Vein endothelial cell (primary cell): ENCODE measurements at places on chromosomes 6 and 20. TPM values are rescaled to one million over a fixed set of nuclear protein-coding genes. Genes with fewer than 3 reads are reported as not detected.

Gene LBP
- under 0.01 TPM in 1 of 2 replicates, not detected in the other for total RNA-seq

Gene RPP21
- 22.4 and 34.3 TPM in 2 replicates for total RNA-seq

Gene PACSIN1
- not detected in 2 replicates for total RNA-seq

Gene PRICKLE4
- 2.8 and 6.2 TPM in 2 replicates for total RNA-seq

Gene GMDS
- total RNA-seq, result 13.9 and 14.4 TPM in 2 replicates

Gene C4B
- total RNA-seq, result 0.33 and 0.76 TPM in 2 replicates

Gene SGK2
- total RNA-seq, result 0.67 TPM in 1 of 2 replicates, not detected in the other

Gene ROS1
- total RNA-seq, result not detected in 2 replicates

Gene OPN5
- total RNA-seq, result not detected in 2 replicates

Gene DNAH8
- total RNA-seq, result under 0.01 TPM in 2 replicates

Gene CNR1
- total RNA-seq, result 1.1 and 1.3 TPM in 2 replicates

Gene NXT1
- 29.1 and 33.1 TPM in 2 replicates for total RNA-seq

Gene MAP7
- total RNA-seq, result 0.65 and 1.1 TPM in 2 replicates

Gene GSTA3
- total RNA-seq, result not detected in 2 replicates

Gene C6orf132
- 0.38 and 0.65 TPM in 2 replicates for total RNA-seq

Gene BTNL2
- total RNA-seq, result not detected in 2 replicates
